Osteoblast (primary cell): ENCODE measurements at places on chromosomes 6 and 20. TPM values are rescaled to one million over a fixed set of nuclear protein-coding genes. Genes with fewer than 3 reads are reported as not detected.

DNA sequence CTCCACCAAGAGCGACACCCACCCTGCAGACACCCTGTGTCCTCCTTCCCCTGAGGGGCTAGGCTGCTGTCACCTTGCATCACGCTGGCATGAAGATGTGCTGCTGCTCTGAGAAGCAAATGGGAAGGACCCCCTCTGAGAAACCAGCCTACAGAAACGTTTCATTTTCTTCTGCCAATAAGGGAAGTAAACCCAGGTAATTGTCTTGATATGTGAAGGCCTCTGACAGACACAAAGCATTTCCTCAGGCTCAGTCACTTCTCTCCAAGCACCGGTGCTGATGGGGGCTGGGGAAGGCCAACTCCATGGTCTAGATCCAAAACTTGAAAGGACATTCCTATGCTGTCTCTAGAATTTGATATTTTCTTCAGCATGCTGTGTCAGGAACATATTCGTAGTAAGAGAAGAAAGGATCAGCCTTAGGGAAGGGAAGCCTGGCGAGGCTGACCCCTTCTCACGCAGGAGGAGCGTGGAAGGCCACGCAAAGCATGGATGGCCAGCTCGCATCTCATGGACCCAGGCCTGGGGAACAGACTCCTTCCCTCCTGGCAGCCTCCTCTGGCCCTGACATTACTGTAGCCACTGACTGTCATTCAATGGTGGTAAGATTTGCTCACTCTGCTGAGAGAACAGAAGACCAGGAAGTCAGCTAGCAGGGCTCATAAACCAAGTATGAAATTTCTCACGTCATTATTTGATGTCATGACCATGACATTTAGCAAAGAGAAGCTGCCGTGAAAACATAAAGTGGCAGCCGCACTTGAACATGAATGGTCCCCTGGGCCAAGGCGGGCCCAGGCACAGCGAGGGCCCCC is 20.4 kb downstream of the ACSS1 start:
- peak; percentile 83 for DNase-seq

GRCh38 chr20:16844406-16844805 is 96.2 kb downstream of the OTOR start:
- DNase-seq: no peak

GRCh38 chr6:168877821-168878282 is 375.8 kb downstream of the THBS2 start:
- no peak for DNase-seq

GRCh38 chr6:1657116-1657770 is 47.5 kb downstream of the FOXC1 start:
- DNase-seq: no peak

DNA sequence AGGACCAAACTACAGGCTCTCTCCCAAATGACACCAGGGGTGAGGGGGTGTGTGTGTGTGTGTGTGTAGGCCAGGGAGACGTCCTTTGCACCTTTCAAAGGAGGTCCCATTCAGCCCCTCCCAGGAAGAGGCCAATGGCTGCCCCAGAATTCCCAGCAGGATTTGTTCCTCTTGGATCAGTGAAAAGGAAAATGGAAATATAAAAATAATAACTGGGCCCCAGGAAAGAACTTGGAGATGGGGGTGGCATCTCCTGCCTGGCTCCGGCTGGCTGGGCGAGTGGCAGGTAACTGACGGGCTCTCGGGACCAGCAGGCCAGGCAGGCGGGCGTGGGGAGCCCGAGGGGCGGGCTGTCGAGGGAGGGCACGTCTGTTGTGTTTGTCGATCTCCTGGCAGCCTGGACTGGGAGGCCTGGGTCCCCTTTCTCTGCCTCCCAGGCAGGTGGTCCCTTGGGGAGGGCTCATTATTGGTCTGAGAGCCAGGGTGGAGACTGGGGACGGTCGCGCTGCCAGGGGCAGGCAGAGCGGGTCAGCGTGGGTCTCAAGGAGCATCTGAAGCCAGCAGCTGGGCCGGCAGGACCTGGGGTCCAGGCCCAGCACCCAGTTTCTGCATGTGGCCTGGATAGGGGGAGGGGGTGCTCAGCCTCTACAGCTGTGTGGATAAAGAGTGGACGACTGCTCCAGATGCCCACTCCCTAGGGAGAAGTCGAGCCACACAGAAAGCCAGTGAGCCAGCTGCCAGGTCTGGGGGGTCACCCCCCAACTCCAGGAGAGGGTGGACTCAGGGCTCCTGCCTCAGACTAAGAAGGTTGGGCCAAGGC is 3.1 kb downstream of the NOL4L start:
- DNase-seq: peak; percentile 71

DNA sequence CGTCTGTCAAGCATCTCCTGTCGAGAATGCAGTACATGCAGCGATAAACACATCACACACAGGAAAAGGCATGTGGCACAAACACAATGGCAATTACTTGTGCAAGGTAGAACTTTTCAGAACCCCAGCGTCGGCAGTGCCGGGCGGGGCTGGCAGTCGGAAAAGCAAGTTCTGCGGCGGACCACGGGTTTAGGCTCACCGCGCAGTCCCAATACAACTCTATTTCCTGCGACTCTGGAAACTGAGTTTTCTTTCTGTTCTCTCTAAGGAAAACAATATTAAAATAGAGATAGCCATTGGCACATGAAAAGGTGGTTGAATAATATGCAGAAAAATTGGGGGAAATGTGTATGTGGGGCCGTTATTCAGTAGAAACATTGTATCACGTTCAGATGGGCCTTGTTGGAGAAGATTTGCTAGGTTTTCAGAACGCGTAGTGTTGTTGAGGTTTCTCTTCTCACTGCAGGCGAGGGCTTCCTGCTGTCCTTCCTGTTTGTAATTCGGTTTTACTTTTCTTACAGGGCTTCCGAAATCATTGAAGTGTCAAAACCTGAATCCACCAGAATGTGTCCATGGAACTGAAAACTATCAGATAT is 369.5 kb downstream of the THBS2 start:
- DNase-seq: no peak

GRCh38 chr20:7094438-7094997 is 327.0 kb downstream of the BMP2 start:
- peak; percentile 5 for DNase-seq

DNA sequence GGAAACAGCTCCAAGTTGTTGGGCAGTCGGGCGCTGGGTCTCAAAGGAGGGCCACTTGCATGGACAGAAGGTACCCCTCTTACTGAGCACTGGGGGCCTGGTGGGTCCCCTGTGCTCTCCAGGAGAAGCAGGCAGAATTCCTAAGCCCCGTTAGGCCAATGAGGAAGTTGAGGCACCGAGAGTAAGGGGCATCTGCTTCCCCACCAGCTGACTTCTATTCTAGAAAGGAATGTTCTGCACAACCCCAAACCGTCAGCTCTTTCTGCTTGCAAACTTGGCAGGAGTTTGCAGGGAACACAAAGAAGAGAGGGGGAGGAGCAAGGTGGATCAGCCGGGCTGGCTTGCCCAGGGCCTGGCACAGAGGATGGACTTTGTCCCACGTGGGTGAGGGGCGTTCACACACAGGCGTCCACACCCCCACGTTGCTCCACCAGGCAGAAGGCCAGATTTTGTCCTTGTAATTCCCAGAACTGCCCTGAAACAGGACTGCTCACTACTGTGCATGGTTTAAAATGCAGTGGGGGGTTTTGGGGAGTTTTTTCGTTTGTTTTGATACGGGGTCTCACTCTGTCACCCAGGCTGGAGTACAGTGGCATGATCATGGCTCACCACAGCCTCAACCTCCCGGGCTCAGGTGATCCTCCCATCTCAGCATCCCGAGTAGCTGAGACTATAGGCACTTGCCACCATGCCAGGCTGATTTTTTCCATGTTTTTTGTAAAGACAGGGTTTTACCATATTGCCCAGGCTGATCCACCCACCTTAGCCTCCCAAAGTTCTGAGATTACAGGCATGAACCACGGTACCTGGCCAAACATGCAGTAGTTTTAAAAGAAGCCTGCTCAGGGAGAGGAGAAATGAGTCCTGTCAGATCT is 93.3 kb downstream of the SNX5 start:
- DNase-seq: peak; percentile 77

- peak; percentile 3 for DNase-seq
Measured at GRCh38 chr6:144416244-144416643, 131.1 kb downstream of the UTRN start.

- no peak for DNase-seq
Measured at GRCh38 chr6:129242546-129242945, 359.6 kb downstream of the LAMA2 start.

DNA sequence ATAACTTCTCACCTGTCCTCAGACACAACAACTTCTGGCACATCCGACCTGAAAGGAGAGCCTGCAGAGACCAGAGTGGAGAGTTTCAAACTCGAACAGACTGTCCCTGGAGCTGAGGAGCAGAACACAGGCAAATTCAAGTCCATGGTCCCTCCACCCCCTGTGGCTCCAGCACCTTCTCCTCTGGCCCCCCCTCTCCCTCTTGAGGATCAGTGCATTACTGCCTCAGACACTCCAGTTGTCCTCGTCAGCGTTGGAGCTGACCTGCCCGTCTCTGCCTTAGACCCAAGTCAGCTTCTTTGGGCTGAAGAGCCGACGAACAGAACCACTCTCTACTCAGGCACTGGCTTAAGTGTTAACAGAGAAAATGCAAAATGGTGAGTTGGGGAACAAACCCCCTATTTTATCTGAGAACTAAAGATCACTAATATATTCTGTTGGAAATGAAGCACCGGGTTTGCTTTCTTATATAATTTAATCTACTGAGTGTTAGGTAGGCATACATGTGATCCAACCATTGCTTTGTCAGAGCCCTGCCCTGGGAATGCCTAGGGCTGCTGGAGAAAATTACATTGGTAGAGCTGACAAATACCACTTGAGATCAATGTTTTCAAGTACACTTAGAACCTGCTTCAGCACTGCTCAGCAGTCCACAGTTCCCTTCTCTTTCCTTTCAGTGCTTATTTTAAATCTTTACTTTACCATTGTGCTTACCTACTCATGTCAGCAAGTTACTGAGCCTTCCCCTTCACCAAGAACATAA is 77.5 kb upstream of the LTV1 start:
- DNase-seq: no peak

DNA sequence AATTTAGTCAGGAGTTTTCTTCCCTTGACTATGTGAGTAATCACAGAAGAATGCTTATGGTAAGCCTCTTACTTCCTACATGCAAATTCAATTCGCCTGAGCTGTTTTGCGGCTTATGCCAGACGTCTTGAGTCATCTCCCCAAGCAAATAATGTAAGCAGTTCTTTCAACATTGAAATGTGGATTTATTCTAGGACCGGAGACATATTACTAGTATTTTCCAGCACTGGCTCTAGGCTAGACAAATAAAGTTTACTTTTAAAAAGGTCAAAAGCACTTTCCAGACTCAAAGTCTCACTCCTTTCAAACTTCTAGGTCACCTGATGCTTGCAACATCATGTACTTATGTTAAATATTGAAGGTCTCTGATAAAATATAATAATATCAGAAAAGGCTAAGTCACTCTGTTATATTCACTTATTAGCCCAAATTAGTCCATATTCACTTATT is 38.1 kb upstream of the NOX3 start:
- no peak for DNase-seq

DNA sequence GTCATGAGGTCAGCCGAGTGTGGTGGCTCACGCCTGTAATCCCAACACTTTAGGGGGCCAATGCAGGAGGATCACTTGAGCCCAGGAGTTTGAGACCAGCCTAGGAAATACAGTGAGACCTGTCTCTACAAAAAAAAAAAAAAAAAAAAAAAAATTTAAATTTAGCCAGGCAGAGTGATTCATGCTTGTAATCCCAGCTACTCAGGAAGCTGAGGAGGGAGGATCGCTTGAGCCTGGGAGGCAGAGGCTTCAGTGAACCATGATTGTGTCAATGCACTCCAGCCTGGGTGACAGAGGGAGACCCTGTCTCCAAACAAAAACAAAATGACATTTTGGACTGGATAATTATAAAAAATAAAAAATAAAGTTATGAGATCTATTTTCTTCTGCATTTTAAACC is 56.2 kb downstream of the ADGRF1 start:
- no peak for DNase-seq

GRCh38 chr6:156045401-156046267 is 590.0 kb upstream of the NOX3 start:
- DNase-seq: no peak

DNA sequence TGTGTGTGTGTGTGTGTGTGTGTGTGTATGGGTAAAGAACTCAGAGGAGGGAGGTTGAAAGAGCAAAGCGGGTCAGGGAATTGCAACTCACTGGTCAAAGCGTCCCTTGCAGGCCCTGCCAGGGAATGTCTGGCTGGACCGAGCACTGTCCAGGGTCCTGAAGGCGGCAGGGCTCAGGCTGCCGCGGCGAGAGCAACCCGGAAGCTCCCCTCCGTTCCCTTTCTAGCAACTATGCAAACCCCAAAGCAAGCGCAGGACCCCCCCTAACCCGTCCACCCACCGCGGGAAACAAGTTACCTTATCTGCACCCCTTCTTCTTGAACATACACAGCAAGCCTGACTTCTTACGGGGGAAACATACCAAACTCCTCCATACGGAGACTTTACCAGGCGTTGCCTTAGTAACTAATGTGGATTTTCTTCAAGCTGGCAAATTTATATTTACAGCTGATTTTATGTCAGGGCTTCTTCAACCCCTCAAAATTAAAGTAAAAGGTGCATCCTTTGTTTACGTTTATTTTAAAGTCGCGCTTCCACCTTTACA is 538 bp upstream of the GRM1 start:
- peak; percentile 91 for DNase-seq

DNA sequence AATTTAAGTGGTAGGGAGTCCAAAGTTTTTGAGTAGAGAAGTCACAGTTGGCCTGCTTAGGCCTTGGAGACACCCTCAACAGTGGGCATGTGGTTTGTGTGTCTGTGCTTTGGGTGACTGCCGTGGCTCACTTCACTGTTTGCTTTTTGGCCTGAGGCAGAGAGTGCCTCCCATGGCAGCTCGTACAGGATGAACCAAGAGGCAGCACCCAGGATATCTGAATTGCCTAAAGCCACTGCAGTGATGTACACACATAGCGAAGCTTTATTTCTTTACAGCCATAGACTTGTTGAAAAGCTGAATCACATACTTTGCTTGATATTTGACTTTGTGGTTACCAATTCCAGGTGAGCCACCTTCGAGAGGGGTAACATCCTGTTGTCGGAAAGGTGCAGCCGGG is 21.6 kb downstream of the RREB1 start:
- no peak for DNase-seq

DNA sequence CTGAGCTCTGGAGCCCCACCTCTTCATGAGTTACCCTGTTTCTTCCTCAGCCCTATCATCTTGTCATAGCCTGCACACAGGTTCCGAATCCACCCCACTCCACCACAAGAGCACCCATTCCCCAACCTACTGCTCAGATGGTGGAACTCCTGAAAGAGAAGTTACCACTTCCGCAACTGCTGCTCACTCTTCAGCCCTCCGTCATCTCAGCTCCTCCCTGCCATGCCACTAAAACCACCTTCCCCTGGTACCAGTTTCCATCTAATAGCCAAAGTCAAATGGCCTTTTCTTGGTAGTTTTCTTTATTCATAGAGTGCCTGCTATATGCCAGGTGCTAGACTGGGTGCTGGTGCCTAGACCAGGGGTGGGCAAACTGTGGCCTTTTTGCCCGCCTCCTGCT is 3.9 kb downstream of the RAB22A start:
- no peak for DNase-seq

Gene TAF4
- 4.3 and 4.7 TPM in 2 replicates for total RNA-seq

Gene TCP11
- total RNA-seq: 0.29 and 0.72 TPM in 2 replicates

Gene IRAK1BP1
- total RNA-seq: 6.9 and 7.1 TPM in 2 replicates

Gene STMND1
- not detected in 2 replicates for total RNA-seq

Gene CRIP3
- 0.59 TPM in 1 of 2 replicates, not detected in the other for total RNA-seq

Gene ZC3H12D
- under 0.01 and 0.29 TPM in 2 replicates for total RNA-seq
